GM20000 (cell line): ENCODE measurements at places on chromosomes 16 and 17.

DNA sequence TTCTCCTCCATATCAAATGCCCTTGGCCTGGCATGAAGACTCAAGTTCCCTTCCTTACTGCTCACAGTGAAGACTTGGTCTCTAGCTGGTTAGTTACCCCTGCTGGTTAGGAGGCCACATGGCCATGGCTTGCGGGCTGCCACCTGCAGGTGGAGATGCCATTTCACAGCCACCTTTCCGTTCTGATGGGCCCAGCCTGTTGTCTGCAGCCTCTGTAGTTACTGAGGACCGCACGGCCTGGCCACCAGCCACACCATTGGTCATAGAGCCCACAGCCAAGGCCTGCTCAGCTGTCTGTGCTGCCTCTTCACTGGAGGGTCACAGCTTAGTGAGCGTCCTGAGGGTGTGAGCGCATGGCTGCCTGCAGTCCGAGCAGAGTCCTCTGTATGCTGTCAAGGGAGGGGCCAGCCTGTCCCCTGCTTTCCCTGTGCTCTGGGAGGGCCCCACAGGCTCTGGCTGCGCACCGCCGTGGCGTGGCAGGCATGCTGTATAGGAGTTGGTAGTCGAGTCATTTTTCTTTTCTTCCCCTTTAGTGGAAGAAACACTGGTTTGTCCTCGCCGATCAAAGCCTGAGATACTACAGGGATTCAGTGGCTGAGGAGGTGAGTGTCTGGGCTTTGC lies 59.2 kb downstream of the PLD6 start:
- no peak for DNase-seq

- no peak for DNase-seq
Measured at GRCh38 chr16:26567356-26567755, 499.4 kb upstream of the C16orf82 start.

DNA sequence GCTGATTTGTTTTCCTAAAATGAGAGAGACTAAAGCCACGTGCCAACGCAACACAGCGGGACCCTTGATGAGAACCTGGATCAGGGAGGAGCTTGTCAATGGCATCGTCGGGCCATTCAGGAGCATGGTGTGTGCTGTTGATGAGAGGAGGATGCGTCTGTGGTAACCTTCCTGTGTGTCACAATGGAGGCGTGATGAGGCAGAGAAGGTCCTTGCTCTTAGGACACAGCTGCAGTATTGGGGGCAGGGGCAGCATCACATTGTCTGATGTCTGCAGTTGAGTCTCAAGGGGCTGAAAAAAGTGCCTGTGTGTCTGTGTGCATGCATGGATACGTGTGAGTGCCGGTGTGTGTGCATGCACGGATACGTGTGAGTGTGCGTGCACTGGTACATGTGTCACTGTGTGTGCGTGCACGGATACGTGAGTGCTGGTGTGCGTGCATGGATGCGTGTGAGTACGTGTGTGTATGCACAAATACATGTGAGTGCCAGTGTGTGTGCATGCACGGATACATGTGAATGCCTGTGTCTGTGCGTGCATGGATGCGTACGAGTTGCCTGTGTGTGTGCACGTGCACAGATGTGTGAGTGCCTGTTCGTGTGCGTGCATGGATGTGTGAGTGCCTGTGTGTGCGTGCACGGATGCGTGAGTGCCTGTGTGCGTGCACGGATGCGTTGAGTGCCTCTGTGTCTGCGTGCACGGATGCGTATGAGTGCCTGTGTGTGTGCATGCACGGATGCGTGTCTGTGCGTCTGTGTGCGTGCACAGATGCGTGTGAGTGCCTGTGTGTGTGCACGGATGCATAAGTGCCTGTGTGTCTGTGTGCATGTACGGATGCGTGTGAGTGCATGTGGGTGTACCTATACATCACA lies 39.3 kb downstream of the BAIAP2 start:
- no peak for DNase-seq

GRCh38 chr17:63928172-63928666 lies 3.9 kb downstream of the CD79B start:
- DNase-seq, result no peak

- DNase-seq, result no peak
Measured at GRCh38 chr17:4326608-4327007, 39.9 kb downstream of the UBE2G1 start.

DNA sequence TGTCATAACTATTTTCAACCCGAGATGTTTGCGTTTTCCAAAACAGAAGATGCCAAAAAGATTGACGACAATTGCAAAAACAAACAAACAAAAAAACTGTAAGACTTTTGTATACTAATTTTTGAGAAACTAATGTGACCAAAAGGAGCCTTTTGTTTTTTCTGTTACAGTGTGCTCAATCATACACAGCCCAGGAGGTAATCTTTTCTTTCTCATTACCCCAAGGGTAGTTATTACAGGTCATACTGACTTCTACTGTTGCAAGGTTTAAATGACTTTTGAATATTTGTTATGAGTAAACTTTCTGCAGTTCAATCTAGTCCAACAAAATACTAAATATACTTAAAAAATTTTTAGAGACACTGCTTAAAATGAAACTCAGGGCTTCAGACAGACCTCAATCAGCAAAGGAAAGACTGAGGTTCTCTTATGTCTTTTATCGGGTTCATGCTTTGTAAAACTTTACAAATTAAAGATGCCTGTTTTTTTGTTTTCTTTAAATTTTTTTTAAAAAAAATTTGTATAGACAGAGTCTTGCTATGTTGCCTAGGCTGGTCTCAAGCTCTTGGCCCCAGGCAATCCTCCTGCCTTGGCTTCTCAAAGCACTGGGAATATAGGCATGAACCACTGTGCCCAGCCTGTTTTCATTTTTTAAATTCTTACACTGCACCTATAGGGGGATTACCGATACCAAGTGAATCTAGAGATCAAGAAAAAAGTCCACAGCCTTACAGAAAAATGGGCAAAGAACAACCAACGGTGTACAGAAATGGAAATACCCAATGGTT lies 47.6 kb downstream of the SPOP start:
- DNase-seq, result no peak

- no peak for DNase-seq
Measured at GRCh38 chr16:68676113-68676860, 31.2 kb downstream of the CDH3 start.

DNA sequence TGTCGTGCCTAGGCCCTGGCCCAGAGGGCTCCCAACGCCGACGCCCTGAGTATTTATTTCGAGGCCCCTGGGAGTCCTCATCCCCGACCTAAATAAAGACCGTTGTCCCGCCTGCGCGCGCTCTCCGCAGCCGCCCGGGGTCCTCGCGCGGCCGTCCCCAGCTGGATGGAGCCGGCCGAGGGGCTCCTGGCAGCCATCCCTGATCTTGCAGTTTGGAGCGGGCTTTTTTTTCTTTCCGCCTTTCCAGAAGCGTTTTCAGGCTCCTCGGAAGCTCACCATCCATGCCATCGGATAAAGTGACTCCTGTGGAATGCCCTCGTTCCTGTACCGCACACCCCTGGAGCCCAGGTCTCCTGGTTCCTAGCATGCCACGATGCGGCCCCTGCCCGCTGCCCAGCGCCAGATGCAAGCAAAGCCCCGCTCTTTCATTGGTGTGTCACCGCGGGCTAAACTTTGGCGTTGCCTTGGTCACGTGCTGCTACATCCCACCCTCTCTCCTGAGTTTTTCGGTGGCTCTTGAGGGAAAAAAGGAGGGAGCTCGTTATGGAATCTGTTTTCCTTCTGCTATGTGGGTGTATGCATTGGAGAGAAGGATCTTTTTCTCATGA lies 716 bp downstream of the TMEM94 start:
- DNase-seq, result no peak

GRCh38 chr16:12259651-12260050 lies 283.1 kb downstream of the SNX29 start:
- DNase-seq, result no peak

- peak; percentile 50 for DNase-seq
Measured at GRCh38 chr17:45895304-45895968, 1.1 kb downstream of the MAPT start.

DNA sequence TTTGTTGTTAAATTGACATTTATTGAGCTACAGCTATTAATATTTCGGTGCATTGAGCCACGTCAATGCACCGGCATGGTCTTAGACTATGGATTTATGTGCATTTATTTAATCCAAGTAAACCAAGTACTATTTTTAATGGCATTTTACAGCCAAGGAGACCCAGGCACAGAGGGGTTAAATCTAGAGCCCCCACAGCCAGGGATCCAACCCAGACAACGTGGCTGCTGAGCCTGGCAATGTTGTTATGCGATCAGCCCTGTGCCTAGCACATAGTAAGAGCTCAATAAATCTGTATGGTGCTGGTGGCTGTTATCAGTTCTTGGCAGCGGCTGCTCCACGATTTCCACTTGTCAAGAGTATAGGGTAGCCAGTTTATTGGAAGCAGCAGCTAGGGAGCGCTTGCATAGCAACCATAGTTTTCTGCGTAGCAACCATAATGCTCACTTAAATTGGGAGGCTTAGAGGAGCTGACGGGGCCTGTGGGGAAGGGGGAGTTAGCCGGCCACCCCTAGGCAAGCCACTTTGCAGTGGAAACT lies 541 bp upstream of the RBBP6 start:
- DNase-seq, result no peak

DNA sequence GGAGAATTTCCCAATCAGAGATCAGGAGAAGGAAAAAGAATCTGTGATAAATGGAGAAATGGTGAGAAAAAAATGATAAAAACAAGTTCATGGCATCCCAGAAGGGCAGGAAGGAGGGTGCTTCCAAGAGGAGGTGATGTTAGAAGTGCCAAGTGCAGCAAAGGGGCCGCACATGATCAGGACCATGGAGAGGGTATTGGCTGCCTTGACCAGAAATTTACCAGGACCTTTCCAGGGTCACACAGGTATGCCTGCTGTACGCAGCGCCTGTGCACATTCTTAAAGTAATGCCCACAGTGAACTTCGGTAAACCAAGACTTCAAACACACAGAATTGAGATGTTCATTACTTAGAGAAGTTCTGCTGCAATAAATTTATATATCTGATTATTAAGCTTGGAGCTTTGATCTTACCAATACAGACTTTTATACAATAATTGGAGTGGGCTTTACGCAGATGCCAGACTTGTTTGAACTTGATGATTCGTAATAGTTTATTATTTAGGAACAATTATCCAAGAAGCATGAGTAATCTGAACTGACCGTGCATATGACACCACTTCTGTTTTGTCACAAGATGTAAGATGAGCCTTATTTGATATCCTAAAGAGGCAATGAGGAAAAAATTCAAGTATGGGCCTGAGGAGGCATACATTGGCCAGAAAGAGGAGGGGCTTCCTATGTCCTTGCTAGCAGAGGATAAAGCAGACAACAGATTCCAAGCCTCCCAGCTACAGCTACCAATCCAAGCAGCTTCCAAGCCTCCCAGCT lies 2.2 kb upstream of the KRT33A start:
- DNase-seq, result no peak

- DNase-seq, result no peak
Measured at GRCh38 chr17:18381158-18381952, 3.8 kb downstream of the EVPLL start.

- DNase-seq, result no peak
Measured at GRCh38 chr16:339680-340079, 12.8 kb downstream of the AXIN1 start.

DNA sequence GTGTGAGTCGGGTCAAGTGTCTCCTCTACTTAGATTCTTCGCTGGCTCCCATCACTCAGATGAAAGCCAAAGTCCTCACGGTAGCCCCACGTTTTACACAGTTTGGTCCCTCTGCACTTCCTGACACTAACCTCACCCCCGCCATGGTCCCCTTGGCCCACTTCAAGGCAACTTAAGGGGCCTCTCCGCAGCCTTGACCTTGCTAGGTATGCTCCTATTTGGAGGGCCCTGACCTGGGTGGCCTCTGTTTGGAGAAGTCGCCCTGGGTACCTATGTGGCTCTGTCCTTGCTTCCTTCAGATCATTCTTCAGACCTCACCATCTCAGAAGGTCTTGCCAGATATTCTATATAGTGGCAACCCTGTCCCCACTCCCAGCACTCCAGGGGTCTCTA lies 110.2 kb downstream of the SOCS1 start:
- no peak for DNase-seq

DNA sequence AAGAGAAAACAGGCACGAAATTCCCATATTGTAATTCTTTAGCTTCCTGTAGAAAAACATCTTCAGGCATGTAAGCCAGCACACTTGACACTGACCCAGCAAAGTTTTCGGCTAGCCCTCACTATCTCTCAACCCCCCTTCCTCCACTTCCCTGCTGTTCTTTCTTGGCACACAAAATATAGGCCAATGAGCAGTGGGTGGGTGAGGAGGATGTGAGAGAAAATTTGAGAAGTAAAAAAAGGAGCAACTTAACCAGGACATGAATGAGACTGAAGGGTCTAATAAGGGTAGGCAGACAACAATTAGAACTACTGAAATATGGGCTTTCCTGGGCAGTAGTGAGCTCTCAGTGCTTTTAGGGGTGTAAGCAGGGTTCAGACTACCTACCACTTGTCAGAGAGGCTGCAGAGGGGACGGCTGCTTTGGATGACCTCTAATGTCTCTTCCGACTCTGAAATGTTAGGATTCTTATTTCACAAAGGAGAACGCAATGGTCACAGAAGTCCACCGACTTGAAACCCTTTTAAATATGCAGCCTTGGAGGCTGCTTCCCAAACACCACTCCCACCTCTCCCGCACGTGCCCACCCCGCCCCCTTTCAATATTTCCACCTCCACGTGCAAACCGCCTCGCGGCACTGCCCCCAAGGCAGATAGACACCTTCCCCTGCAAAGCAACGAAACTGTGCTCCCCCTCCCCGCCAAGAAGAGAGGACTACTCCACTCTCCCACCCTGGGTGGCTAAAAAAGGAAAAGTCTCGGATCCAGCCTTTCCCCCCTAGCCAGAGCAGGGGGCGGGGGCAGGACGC lies 889 bp downstream of the MBTD1 start:
- peak; percentile 11 for DNase-seq

GRCh38 chr16:1413684-1414531 lies 596 bp downstream of the UNKL start:
- DNase-seq, result peak; percentile 85
